ENCODE measurements at places on chromosomes 3 and 15. TPM values are rescaled to one million over a fixed set of nuclear protein-coding genes. Genes with fewer than 3 reads are reported as not detected.

DNA sequence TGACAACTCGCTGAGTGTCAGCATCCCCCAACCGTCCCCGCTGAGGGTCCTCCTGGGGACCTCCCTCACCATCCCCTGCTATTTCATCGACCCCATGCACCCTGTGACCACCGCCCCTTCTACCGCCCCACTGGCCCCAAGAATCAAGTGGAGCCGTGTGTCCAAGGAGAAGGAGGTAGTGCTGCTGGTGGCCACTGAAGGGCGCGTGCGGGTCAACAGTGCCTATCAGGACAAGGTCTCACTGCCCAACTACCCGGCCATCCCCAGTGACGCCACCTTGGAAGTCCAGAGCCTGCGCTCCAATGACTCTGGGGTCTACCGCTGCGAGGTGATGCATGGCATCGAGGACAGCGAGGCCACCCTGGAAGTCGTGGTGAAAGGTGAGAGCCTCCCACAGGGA, 35.4 kb downstream of the ACAN start:
- DNase-seq, result no peak

ADCY5 gene
- polyA plus RNA-seq, result 10.6 TPM

THPO gene
- polyA plus RNA-seq, result 3.3 TPM

GP9 gene
- polyA plus RNA-seq, result 0.47 TPM

CLDN11 gene
- polyA plus RNA-seq, result 192 TPM

KIAA1143 gene
- polyA plus RNA-seq, result 62.1 TPM

DNA sequence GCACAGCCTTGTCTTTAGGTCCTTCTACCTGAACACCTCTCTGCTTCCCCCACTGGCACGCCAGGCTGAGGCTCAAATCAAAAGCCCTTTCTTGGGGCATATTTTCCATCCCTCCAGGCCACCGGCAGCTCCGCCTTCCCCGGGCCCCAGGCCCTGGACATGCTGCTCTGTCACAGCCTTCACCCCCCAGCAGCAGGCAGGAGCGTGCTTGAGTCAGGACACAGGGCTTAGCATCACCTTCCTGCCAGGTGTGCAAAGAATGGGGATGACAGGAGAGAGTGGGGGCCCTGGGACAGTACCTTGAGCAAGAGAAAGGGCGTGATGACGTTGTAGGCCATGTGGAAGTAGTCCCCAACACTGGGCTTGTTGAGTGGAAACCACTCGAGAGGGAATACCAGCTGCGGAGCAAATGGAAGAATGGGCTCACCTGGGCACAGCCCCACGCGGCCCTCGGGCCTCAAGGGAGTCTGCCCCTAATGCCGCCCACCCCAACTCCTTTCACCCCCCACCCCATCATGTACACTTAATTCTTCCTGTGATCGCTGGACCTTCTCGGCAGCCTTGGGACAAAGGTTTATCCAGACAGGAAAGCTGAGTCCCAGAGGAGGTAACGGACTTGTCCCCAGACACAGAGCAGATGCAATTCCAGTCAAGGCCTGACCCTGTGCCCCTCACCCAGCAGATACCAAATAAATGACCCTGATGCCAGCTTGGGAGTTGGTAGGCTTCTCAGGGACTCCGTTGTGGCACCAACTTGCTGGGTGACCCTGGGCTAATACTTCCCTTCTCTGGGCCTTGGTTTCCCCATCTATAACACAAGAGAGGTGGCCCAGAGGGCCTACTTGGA, 9.1 kb upstream of the CALML4 start:
- no peak for DNase-seq

DNA sequence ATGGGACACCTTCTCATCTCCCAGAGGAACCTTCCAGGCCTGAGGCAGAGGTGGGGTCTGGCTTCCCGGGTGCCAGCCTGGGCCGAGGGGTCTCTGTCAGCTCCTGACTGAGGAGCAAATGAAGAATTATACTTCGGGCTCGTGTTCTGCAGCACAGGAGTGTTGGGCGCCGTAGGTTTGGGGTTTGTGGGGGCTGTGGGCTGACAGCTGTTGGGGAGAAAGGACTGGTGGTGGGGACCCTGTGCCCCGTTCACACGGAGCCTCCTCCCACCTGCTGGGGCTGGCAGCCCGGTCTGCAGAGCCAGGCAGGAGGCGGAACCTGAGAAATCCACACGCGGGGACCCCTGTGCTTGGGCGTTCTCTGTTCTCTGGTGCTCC, 59.7 kb downstream of the ADAMTS7 start:
- no peak for DNase-seq

- no peak for DNase-seq
Observed at GRCh38 chr15:47997195-47998080, 123.4 kb upstream of the SLC24A5 start.

GRCh38 chr3:118447339-118447738, 587.3 kb downstream of the IGSF11 start:
- DNase-seq, result no peak

DNA sequence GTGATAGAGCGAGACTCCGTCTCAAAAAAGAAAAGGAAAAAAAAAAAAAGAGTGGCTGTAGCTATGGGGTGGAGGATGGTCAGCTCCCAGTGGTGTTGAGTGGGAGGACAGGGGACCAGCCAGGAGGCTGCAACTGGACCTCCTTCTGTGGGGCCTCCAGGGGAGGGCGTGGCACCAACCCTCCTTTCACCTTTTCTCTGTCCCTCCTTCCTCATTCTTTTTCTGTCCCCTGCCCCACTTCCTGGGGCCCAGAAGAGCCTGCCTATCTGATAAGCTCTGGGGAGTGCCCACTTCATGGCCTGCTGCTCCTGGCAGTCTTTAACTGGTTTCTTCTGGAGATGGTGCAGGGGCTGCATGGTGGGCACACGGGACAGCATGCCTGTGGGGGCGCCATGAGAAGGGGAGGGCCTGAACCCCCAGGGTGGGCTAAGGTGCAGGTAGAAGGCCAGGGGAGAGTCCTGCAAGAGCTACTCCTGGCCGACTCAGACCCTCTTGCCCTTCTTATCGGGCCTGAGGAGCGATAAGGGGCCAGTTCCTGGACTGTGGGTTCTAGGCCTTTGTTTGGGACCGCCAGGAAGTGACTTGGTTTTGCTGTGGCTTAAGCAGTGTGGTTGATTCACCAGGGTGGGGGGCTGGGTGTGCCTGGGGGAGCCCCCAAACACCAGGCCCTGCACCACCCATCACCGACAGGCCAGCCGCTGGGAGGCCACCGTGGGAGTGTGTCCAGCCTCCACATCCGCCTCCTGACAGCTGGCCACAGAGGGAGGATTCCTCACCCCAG, 49.4 kb upstream of the FLNB start:
- DNase-seq, result no peak

GREM1 gene
- 0.52 TPM for polyA plus RNA-seq

DNA sequence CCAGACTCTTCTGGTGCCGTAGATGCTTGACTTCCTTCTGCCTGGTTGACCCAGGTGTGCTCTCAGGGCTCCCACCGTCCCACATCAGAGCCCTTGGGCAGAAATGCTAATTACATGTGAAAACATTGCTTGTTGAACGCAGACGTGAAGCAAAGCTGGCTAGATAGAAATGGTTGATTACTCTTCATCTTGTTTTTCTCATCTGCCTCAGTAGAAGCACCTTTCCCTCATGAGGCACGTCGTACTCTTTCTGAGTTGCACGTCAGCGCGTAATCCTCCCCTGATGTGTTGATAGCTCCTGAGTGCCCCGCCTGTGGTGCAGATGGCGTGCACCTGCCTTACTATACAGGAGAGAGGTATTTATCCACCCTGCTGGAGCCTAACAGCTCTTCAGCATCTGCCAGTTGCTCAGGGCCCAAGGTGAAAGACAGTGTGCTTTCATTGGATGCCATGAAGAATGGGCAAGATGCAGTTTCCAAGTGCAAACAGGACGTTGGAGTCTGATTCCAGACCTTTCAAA, 18.1 kb downstream of the MAP6D1 start:
- DNase-seq, result no peak

CPN2 gene
- 0.80 TPM for polyA plus RNA-seq

GRCh38 chr15:46589088-46589487, 954.3 kb downstream of the SQOR start:
- DNase-seq, result no peak

DNA sequence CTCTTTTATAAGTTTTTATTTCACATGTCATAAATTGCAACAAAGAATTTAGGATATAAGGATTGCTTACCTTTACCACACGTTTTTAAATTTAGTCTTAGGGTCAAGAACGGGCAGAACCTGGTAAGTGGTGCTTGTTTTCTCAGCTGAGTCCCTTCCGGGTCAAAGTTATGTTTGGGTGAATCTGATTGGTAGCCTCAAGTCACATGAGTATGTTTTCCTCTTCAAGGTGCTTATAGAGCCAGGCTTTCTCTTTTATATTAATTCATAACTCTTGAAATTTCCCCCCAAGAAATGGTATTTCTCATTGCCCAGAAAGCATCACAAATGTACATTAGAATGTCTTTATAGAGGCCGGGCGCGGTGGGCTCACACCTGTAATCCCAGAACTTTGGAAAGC, 415.7 kb upstream of the ROBO2 start:
- DNase-seq, result no peak

SACM1L gene
- 87.8 TPM for polyA plus RNA-seq

GRCh38 chr3:122957707-122958689, 69.6 kb downstream of the SEMA5B start:
- DNase-seq, result no peak

DNA sequence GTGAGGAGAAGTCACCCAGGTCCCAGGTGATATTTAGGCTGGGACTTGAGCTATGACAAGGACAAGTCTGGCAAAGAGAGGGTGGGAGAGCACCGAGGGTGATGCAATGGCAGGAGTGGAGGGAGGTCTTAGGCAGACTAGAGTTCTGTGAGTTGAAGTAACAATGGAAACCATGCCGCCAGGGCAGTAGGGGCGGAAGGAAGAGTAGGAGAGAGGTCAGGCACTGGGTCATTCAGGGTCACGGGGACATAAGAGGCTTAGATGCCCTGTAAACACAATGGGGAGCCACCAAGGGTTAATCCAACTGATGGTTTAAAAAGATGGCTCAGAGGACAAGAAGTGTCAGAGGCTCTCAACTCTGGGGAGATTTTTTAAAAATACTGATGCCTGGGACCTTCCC, 199.7 kb upstream of the LRTM1 start:
- DNase-seq, result no peak

PLCB2 gene
- polyA plus RNA-seq, result 10.8 TPM

DNA sequence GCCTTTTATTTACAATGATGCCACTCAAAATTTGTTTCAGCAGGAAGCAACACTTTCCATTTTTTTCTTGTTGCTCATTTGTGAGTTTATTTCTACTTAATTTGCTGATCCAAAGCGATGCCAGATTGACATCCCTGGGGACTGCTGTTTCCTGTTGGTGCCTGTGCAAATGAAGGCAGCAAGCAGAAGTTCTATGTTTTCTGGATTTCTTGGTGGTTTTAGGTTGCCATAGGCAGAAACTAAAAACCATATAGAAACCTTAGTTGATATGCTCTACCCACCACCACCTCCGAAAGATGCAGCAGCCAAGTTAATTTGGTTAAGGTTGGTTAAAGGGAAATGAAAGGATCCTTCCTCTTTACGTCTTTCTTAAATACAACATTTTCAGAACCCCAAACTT, 356.2 kb downstream of the RBMS3 start:
- DNase-seq, result no peak

CASR gene
- 24.9 TPM for polyA plus RNA-seq

LRRC31 gene
- 0.38 TPM for polyA plus RNA-seq

AHSG gene
- polyA plus RNA-seq, result 0.62 TPM

- no peak for DNase-seq
Observed at GRCh38 chr3:113831103-113831355, 7.6 kb upstream of the GRAMD1C start.

REC114 gene
- not detected for polyA plus RNA-seq

GABRA5 gene
- 0.38 TPM for polyA plus RNA-seq

- no peak for DNase-seq
Observed at GRCh38 chr15:57541271-57541670, 50.4 kb upstream of the MYZAP start.

- no peak for DNase-seq
Observed at GRCh38 chr3:189534531-189534930, 96.7 kb upstream of the TP63 start.

DNA sequence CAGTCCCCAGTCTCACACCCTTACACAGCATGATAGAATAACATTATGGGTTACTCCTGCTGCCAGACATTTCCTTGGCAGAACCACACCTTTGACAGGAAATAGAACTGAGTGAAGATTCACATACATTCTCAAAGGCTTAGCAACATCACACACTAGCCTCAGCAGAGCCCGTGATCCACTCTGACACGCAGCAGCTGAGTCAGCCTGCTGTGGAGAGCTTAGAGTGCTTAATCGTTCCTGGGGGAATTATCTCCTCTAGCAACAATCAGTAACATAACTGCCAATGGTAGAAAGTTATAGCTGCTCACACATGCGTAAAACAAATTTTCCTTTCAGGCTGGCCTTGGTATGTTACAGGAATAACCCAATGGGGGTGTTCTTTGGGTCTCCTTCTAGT, 382.1 kb downstream of the GAP43 start:
- no peak for DNase-seq

DNA sequence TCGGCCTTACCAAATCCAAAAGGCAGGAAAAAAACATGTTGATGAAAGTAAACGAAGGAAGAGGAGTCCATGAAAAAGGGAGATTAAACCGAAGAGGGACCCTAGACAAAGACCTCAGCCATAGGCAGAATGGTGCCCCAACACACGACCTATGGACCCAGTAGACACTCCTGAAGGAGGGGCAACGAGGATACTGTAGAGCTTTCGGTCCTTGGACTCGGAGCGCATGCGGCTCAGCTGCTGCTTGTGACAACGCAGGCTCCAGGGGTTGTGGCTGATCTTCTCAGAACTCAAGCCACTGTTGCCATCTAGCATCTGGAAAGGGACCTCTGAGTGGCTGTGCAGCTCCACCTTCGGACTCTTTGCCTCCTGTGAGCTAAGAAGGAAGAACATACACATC, 8.8 kb upstream of the GMPPB start:
- DNase-seq, result no peak

DNA sequence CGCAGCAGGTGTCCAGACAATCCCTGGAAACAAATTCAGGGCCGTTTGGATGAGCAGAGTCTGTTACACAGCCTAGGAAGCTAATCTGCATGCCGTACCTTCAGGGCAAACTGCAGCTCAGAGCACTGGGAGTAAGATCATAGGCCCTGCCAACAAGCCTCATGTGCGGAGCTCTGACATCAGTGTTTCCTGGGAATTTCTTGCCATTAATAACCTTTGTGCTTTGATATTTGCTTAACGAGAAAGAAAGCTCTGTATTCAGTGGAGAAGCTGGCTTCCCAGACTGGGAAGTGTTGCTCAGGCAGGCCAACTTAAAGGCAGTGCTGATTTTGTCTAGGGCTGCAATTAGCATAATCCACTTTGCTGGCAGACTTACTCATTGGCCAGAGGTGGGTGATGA, 116.1 kb upstream of the KLHL25 start:
- DNase-seq, result no peak

CHRM5 gene
- polyA plus RNA-seq, result 0.35 TPM

DNA sequence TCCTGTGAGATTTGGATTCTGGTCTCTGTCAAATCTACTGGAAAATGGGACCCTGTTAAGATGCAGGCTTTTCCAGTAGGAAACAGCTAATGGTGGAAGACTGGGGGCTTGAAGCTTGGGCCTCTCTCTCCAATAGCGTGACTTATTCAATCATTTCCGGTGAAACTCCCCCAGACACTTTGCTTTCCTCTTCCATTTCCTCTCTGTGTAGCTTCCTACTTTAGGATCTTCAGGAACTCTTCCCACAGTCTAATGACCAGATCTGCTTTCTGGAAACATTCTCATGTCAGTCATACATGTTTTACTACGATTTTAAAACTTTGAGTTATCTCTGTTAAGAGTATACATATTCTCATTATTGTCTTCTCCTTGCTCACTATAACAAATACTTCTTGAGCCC, 28.0 kb upstream of the TPRG1 start:
- no peak for DNase-seq

SLC22A14 gene
- 1.1 TPM for polyA plus RNA-seq

- DNase-seq, result no peak
Observed at GRCh38 chr3:186989429-186989828, 59.1 kb downstream of the ST6GAL1 start.

GRCh38 chr3:79175870-79176269, 591.9 kb downstream of the ROBO1 start:
- no peak for DNase-seq
